NCI-H2081 (cell line): ENCODE measurements at places on chromosomes 2 and 18.
A peak's percentile ranks its signal among the peaks of the same experiment; 100 is the strongest.

DNA sequence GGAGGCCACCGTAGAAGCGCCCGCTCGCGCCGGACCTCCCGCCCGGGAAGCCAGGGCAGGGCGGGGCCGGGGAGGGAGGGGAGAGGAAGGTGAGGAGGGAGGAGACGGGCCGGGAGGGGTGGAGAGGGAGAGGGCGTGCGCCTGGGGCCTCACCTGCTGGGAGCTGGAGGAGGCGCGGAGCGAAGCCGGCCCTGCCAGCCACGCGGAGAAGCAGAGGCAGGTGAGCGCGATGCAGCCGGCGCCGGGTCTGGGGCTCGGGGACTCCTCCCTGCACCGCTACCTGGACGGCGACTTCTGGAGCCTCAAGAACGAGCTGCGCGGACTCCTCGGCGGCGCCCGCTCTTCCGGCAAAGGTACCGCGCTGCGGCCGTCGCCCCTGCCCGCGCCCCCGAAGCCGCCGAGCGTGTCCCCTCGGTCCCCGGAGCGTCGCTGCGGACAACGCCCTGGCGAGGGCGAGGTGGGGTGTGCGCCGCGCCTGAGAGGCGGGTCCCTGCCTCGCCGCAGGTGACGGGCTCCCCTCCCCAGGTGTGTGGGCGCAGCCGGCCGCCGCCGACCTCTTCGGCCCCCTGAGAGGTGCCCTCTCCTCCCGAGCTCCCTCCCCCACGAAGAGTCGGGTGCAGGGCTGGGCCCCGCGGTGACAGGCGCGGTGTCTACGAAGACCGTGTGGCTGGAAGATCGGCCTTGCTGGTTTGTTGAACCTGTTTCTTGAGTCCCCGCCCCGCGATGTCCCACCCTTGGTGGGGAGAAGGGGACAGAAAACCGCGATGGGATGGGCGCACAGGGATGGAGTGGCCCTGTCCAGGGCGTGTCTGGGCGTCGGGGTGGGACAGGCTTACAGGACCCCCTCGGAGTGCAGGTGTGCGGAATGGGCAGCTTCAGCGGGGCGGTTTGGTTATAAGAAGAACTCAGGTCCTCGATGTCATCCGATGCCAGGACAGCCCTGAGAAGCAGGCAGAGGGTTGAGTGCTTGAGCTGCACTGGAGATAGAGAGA, at the start of gene ACOXL:
Gene ACOXL, plus strand, starts transcription at position 152 of the 992 bp plus-strand sequence. CDS start 35,817 bp downstream, outside the sequence.
- peak; percentile 64 for DNase-seq

- DNase-seq, result peak; percentile 33
Measured at GRCh38 chr2:67137699-67138098, 259.4 kb upstream of the ETAA1 start.

GRCh38 chr2:231701456-231702373, 6.6 kb upstream of the PTMA start:
- peak; percentile 57 for DNase-seq

DNA sequence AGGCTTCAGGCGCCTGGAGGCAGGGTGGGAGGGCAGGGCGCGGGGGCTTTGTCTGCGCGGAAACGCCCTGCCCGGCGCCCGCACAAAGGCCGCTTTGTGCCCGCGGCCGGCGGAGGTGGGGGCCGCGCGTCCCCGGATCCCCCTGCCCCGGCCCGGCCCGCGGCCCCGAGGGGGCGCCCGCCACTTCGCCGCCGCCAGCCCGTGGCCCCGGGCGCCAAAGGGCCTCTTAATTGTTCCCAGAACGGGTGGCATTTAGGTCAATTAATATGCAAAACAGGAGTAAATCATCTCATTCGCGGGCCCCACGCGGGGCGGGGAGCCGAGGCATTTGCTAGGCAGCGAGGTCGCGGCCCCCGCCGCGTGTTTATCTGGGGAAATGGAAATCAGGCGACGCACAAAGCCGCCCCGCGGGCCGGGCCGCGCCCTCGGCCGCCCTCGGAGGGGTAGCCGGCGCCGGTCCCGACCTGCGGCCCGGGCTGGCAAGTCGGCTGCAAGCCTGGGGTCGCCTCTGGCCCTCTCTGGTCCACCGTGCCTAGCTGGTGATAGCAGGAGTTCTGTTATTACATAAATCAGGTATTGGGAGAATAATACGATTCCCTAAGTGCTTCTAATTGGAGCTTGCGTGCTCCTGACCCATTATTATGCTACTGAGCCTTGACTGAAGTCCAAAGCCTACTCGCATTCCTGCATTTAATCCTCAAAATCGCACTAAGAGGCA, 148.2 kb upstream of the GLI2 start:
- DNase-seq, result no peak

DNA sequence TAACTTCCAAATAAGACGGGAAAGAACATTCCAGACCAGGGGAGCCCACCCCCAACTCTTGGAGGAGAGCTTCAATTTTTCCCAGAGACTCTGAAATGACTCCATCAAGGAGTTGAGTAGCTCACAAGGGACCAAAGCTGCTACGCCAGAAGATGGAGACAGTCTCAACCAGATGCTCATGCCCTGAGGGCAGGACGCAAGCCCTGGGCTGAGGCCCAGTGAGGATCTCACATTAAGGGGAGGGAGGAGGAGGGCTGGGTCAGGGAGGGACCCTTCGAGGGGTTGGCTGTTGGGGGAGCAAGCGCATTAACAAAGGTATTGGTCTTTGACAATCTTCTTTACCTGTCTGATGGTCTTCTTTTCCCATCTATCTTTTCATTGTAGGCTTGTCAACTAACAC, 141.3 kb upstream of the SLC1A4 start:
- no peak for DNase-seq

DNA sequence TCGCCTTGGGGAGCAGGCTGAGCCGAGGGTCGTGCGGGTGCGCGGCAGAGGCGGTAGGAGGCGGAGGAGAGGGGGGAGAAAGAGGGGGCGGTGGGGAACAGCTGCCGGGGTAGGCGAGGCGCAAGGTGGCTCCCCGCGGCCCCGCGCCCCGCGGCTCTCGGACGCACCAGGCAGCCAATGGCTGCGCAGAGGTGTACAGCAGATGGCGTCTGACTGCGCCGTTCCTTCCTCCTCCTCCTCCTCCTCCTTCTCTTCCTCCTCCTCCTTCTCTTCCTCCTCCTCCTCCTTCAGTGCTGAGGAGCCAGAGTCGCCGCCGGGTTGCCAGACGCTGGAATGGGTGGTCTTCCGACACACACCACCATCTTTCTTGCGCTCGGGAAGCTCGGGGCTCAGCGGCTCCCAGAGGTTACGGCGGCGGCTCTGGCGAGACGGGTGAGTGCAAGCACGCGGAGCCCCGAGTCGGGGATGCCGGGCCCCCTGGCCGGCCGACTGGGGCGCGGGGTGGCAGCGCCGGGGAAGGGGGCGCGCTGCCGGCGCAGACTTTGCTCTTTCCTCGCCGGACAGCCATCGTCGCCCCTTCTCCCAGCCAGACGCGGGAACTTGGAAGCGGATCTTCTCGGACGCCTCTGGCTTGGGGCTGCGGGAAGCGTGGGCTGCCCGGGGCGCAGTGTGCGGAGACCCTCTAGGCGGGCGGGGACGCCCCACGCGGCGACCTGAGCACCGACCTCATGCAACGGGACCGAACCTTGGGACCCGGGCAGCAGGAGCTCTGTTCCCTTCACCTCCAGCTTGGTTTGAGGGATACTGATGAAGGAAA, at the start of gene THSD7B:
Gene THSD7B, plus strand, starts transcription at position 290 of the 817 bp plus-strand sequence. CDS start 116,634 bp downstream, outside the sequence.
- no peak for DNase-seq

GRCh38 chr2:232632904-232633412, 446 bp upstream of the EFHD1 start:
- peak; percentile 49 for DNase-seq

- no peak for DNase-seq
Measured at GRCh38 chr2:31853521-31853920, 157.3 kb downstream of the MEMO1 start.

DNA sequence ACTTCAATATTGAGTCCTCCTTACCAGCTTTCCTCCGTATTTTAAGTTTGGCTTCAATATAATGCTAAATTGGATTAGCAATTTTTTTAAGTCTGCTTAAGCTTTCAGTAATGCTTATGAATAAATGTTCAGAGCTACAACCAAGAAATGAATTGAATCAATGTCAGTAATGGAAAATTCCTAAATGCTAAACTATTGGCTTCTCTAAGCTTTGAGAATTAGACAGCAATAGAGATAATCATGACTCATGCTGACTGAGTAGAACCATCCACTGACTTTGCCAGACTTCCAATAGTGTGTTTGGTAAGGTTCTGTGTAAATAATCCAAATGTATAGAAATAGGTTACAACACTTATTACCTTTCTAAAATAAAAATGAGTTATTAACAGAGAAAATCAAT, 8.9 kb upstream of the PDE1A start:
- DNase-seq, result no peak

DNA sequence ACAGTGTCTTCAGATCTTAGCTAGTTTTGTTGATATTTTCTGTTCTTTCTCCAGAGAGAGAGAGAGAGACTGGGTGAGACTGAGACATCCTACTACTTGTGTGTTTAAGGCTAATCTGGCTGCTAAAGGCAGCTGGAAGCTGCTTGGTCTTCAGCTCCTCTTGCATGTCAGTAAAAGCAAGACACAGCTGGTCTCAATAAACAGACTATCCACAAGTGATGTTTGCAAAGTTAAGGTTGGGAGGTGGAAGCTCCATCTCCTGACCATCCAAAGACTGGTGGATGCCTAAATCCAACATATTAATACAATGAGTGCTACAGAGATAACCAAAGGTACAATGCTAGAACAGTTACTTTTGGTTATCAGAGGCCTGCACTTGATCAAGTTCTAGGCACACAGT, 17.8 kb downstream of the ERFE start:
- no peak for DNase-seq

- peak; percentile 86 for DNase-seq
Measured at GRCh38 chr18:34978953-34979608, 62.1 kb upstream of the MAPRE2 start.

GRCh38 chr2:126227250-126227649, 428.7 kb upstream of the GYPC start:
- DNase-seq, result no peak

- DNase-seq, result no peak
Measured at GRCh38 chr2:130370490-130370889, 14.6 kb downstream of the PTPN18 start.

GRCh38 chr2:236157366-236157765, 10.8 kb downstream of the GBX2 start:
- DNase-seq, result no peak

- no peak for DNase-seq
Measured at GRCh38 chr2:238644095-238645081, 203.5 kb upstream of the TWIST2 start.

- DNase-seq, result no peak
Measured at GRCh38 chr2:35104309-35104708, 1251.3 kb upstream of the CRIM1 start.

DNA sequence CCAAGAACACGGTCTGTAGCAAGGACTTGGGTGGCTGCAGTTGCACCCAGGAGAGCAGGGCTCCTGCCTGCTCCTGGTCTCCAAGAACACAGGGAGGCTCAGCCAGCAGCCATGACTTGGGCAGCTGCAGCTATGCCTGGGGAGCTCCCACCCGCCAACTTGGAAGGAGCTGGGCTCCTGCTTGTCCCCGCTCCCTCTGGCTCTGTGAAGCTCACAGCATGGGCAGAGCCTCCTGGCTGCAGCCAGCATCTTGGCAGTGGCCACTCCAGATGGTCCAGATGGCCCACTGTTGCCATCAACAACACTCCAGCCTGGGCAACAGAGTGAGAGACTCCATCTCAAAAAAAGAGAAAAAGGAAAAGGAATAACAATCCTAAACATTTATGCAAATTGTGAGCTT, 5.2 kb downstream of the ZSCAN30 start:
- no peak for DNase-seq

GRCh38 chr2:30373881-30374302, 73.2 kb upstream of the LCLAT1 start:
- DNase-seq, result no peak

DNA sequence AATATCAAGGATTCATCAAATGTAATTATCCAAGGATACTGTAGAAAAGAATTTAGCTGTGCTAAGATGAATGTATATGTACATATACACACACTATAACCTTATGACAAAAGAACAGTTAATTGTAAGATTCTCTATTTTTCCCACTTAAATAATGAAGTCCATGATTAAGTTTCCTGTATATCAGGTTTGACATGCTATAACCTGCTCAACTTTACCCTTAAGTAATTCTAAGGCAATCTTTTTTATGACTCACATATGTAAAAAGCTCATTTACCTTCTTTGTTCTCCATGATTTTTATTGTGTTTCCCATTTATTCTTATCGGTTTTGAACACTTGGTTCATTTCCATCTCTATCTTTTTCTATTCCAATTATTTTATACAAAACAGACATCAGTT, 1213.1 kb upstream of the SLC39A10 start:
- DNase-seq, result no peak

- no peak for DNase-seq
Measured at GRCh38 chr2:177422271-177422670, 29.7 kb downstream of the AGPS start.

GRCh38 chr2:100302585-100302892, 19.8 kb downstream of the LONRF2 start:
- peak; percentile 21 for DNase-seq

GRCh38 chr2:124822516-124822915, 797.4 kb downstream of the CNTNAP5 start:
- no peak for DNase-seq

DNA sequence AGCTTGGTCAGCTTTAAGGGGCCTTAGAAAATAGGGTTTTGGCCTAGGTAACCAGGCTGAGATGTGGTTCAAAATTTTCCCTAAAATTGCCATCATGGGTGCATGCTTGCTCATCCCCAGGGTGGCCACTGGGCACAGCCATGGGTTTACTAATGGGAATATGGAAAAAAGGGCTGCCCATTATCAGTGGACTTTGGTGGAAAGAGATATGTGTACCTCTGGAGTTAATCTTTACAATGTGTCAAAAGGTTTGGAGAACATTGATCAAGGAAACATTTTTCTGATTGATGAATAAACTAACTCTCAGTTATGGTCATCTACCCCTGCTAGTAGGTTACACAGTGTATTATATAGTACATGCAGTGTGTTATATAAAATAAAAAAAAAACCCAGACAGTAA, 13.1 kb downstream of the KDM3A start:
- DNase-seq, result no peak

DNA sequence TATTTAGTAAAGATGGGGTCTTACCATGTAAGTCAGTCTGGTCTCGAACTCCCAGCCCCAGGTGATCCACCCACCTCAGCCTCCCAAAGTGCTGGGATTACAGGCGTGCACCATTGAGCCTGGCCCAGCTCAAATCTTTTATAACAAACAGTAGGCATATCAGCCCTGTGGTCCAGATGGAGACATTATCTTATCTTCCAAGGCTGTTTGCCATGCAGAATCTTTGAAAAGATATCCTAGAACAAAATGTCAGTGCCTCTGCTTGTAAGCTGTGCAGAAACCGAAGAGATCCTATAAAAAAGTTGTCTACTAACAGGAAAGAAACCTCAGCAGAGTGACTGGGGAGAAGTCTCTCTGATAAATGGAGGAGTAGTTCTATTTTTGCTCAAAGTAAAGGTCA, 142.1 kb downstream of the PTH2R start:
- DNase-seq, result no peak

DNA sequence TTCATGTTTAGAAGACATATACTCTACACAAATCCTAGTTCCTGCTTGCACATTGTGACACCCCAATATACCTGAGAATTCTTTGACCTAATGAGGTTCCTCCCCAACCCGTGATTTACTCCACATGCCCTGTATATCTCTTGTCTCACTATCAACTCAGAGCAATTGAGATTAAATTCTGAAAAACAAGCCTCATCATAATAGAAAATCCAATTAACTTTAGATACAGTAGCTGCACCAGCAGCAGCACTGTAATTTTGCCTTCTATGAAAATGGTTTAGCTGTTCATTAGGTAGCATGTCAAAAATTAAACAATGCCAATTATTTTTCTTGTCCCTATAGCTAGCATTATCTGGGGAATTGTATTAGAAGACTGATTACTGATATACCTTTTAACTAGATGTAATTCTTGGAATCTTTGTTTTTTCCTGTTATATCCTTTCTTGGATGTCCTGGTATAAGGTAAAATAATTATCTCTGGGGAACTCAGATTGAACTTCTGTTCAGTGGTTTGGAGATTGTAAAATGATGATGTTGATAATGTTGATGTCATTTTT, 218.9 kb upstream of the TANK start:
- no peak for DNase-seq
